ENCODE measurements at places on chromosomes 2 and 18.

GRCh38 chr2:66689456-66690051 lies 254.6 kb downstream of the MEIS1 start:
- DNase-seq, result no peak

DNA sequence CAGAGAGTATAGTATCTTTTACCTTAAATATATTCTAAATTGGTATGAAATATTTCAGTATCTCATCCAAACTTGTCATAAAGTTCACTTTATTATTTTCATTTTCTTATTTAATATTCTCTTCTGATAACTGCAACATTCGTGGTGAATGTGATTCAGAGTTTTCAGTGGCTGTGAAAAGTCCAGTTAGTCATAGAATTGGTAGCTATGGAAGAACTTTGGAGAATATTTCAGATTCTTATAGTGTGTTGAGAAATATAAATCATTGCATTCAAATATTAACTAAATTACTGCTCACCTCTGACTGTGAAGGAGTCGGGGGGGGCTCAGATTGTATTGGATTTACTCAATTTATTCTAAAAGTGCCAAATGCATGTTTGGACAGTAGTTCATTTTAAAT lies 178.6 kb upstream of the VWC2L start:
- no peak for DNase-seq

DNA sequence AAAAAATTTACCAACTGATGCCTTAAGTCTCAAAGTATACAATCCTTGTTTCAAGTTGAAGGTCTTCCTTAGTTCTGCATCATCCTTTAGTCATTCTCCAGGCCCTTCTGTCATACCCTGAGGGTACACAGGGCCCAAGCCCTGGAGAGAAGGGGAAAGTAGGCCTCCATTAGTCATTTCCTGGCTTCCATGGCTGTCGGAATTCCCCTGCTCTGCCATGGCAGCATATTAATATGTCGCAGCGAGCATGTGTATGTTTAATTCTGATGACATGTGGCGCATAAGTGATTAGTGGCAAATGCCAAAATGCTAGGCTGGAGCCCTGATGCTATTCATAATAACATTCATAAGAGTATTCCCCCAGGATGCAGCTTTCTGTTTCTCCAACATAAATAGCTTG lies 22.1 kb downstream of the GPR39 start:
- no peak for DNase-seq

- no peak for DNase-seq
Observed at GRCh38 chr2:60735496-60736250, 20.4 kb upstream of the PAPOLG start.

- DNase-seq, result no peak
Observed at GRCh38 chr2:110768591-110768990, 36.2 kb downstream of the ACOXL start.

DNA sequence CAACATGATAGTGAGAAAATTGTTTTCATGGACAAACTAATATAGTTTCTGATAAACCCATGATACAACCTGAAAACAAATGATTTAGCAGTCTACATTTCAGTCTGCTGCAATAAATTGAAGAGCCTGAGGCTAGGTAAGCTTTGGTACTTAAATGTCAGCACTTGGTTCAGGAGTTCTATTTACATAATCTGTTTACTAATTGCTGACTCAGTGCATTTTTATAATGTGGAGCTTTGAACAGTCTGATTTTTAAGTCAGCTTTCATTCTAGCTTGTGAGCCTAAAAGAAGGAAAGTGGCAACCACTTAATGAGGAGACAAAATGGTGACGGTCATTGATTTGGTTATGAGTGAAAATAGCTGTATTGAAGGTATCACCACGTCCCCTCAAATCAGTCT lies 488.6 kb downstream of the CPS1 start:
- no peak for DNase-seq

DNA sequence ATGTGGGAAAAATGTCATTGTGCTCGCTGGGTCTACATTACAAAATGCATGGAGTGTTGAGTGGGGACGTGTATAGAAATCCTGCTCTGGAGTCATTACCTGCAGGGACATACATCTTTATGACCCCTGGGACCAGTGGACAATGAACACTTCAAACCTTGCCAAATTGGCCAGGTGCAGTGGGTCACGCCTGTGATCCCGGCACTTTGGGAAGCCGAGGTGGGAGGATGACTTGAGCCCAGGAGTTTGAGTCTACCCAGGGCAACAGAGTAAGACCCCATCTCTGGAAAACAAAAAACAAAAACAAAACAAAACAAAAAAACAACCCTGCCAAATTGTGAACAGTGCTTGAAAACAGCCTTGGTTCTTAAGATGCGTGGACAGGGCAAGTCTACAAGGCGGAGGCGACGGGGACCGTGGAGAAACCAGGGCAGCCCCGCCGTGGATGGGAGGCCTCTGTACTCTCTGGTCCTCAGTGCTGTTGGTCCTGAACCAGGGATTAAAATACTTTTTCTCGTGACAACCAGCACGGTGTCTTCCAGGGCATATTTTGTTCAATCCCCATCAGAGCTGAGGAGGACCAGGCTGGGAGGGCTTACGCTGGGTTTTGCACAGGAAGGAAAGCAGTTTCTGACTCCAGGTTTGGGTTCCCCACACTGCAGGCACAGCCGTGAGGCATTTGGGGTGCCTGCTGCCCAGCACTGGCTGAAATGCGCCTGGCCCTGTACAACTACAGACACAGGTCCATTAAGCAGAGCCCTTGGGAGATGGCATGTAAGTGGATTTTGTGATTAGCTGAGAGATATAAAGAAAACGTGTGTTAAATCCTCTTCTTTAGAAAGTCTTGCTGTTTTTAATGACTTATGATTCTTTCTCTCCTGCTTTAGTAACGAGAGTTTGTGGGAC lies 13.7 kb downstream of the COLEC11 start:
- DNase-seq, result no peak

DNA sequence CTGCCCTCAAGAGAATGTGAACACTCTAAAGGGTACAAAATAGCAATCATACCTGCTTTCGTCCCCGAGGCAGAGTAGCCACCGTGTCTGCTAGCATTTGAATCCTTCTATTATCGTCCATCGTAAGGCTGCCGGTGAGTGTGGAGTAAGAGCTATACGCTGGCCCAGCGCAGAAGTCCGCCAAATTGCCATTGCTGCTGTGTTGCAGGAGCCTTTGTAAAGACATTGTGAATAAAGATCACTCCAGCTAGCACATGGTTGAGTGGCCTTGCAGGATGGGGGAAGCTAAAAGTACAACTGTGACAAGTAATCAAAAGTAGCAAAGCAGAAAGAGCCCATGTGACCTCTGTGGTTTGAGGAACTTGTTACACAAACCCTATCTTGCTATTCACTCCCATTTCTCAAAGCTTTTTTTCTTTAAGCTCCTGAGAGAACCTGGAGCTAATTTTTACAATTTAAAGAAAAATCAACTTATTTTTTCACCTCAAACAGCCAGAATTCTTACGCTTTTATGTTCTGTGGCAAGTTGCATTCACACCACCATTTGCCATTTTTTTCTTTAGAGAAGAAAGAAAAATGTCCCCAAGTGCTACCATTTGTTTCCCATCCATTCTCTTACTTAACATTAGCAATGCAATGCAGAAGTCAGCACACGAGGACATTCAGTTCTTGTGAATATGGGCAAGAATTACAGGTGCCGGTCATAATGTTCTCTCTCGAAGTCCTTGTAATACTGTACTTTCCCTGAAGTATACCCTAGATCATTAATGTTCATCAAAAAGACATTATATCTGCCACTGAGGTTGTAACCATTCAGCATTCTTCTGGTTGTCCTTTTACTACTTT lies at the start of gene CYTIP:
TSS of gene CYTIP (minus strand) at position 295 of the 846 bp plus-strand sequence. CDS start at position 226, 69 bp downstream.
- DNase-seq, result peak; percentile 89

- DNase-seq, result no peak
Observed at GRCh38 chr2:230130668-230131364, 62.1 kb upstream of the SLC16A14 start.

- no peak for DNase-seq
Observed at GRCh38 chr18:48831802-48832201, 119.0 kb downstream of the SMAD7 start.

DNA sequence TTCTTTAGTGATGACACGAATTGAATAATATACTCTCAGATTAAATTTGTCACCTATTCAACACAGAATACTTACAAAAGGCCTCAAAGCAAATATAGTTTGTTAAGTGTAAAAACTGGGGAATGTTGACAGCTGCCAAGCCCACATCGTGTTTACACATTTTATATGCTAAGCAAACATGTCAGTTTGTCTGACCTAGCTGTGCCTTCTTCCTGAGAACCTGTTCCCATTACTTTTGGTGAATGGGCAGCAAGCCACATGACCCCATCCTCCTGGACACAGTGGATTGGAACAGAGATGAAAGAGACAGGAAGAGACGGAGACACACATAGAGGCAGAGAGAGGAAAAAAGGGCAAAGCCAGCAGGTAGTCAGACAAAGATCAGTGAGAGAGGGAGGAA lies 22.9 kb upstream of the CUL3 start:
- DNase-seq, result no peak

GRCh38 chr18:3530807-3531206 lies 80.8 kb downstream of the TGIF1 start:
- no peak for DNase-seq

GRCh38 chr18:22032392-22032961 lies 136.9 kb upstream of the GATA6 start:
- no peak for DNase-seq

DNA sequence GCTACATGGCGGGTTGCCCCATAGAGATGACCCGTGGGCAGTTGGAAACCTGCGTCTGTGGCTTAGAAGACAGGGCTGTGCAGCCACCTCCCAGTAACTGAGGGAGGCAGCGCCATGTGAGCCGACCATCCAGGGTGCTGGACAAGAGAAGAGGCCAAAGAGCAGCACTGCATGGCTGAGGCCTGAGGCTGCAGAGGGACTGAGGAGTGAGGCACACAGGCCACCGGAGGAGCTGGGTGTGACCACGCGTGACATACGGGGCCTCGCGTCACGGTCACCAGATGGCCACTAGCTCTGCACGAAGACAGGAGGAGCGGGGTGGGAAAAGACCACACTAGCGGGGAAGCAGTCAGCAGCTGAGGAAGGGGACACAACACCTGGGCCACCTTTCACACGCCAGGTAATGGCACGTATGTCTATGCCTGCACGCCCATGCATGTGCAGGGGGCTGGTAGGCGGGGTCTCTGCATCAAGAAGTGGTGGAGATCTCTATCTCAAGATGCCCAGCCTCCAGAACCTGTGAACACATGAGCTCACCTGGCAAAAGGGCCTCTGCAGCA lies 61.4 kb downstream of the NDUFA10 start:
- no peak for DNase-seq

DNA sequence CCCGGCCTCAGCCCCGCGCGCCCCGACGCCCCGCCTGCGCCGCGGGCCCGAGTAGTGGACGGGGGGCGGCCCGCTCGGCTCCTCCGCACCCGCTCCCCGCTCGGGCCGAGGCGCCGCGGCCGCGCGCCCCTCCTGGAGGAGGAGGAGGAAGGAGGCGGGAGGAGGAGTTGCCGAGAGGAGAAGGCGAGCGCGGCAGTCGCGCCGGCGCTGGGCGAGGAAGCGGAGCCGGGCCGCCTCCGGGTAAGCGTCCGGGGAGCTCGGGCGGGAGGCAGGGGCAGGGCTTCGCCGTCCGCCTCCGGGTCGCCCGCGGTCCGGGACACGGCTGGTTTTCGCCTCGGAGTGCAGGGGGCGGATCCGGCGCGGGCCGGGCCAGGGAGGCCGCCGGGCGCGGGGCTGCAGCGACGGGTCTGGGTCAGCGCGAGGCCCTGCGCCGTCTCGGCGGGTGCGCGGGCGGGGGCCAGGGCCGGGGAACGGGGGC lies at the start of gene SOCS6:
TSS of gene SOCS6 (plus strand) at position 195 of the 478 bp plus-strand sequence. CDS start 35,624 bp downstream, outside the sequence.
- DNase-seq, result no peak

DNA sequence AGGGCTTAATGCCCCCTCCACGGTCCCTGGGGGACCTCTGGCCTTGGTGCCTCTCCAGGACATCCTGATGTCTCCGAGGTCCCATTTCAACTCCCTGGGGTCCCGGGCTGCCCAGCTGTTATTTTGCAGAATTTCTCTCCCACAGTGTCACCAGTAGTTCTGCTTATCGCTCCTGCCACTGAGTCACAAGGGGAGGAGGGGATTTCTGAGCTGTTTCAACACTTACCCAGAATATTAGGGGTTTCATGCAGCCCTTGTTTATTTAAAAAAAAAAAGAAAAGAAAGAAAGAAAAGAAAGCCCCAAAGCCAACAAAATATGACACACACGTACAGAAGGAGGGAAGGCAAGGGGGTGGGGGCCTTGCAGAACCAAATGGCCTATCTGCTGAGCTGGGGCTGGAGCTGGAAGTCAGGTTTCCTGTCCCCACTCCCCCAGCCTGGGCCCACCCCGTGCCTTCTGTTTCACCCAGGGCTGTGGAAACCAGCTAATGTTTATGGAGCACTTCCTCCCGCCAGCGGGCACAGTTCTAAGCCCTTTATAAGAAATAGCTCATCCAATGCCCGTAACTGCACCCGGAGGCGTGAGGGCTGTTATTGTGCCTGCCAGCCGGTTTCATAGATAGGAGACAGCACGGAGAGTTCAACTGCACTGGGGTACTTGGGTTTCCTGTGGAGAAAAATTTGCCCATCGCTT lies 8.4 kb upstream of the ARID5A start:
- DNase-seq, result peak; percentile 70

GRCh38 chr2:28496781-28497180 lies 921 bp downstream of the PLB1 start:
- no peak for DNase-seq

- no peak for DNase-seq
Observed at GRCh38 chr2:74384051-74384450, 3.9 kb upstream of the DCTN1 start.

Data from CD4-positive, alpha-beta T cell treated with Interleukin-15 for 4 hours (primary cell).